CD4-positive, alpha-beta T cell treated with Interleukin-1 beta for 1 hour (primary cell): ENCODE measurements at places on chromosomes 13 and 19.

DNA sequence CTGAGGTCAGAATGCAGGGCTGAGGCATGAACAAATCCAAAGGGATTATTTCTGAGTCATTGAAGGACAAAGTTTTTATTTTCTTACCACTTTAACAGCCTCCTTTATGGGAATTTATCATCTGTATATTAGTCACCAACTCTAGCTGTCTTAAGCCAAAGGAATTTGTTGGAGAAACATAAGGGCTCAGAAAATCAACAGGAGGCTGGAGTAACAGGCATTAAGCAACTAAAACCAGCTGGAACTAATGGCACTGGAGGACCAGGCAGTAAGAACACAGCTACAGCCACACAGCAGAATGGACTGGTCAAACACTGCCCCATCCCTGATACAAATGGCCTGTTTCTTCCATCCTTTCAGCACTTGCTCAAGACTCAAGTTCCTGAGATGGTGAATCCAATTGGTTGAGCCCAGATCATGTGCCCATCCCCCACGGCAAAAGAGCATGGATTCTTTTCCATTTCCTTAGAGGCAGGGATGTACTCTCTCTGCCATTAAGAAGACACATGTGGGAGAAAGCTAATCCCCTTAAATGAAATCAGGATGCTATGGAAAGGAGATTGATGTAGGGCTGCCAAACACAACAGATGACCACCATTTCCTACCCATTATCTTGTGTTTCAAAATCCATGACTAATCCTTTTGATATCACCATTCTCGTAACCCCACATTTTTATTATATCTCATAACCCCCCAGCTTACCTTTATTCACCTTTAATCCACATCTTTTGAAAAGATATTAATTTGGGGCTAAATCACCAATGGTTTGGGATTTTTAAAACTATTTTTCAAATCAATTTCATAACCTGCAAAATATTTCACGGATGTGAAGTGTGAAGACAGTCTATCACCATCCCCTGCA lies 157.0 kb upstream of the FNDC3A start:
- no peak for DNase-seq

DNA sequence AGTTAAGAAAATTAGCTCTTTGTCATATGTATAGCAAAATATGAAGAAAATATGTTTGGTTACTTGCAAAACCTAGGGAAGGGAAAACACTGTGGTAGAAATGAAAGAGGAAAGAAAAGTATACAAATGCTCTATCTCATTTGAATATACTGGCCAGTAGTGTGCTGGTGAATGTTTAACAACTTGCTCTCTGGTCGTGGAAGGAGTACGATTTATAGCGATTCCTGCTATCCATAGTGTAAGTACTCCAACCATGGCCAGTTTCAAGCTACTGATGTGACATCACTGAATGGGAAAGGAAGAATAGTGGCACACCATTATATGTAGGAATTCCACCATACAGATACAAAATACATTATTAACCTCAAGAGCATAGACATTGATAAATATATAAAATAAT lies 9.3 kb downstream of the BORA start:
- no peak for DNase-seq

DNA sequence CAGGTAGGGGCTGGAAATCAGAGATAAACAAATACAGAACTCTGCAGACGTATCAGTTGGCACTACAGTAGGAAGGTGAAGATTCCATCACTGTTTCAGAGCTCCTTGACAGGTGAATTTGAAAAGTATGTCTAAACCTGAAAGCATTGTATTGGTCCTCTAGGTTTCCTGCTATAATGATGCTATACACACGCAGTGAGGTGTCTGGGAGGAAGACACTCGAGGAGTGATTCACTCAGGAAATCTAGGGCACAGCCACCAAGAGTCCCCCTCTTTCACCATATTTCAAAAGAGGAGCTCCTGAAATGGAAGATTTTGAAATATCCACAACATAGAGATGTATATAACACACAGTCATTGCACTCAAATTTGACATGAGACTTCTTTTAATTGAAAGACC lies 331.0 kb upstream of the DACH1 start:
- no peak for DNase-seq

DNA sequence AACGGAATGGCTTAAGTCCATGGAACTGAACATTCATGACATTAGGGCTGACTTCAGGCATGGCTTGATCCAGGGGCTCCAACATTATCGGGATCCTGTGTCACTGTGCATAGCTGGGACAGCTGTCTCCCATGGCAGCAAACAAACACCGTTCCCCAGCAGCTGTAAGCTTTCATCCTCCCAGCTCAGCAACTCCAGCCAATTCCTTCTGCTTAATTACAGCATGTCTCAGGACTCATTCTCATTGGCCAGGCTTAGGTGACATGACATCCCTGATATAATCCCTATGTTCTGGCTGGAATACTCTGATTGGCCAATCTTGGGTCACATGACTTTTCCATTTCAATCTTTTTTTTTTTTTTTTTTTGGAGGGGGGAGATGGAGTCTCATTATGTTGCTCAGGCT lies 10.9 kb upstream of the TLE5 start:
- no peak for DNase-seq

- DNase-seq = no peak
Observed at GRCh38 chr13:76944456-76944855, 3.9 kb upstream of the ACOD1 start.
